GM03348 (cell line): ENCODE measurements at places on chromosomes 4 and X.

DNA sequence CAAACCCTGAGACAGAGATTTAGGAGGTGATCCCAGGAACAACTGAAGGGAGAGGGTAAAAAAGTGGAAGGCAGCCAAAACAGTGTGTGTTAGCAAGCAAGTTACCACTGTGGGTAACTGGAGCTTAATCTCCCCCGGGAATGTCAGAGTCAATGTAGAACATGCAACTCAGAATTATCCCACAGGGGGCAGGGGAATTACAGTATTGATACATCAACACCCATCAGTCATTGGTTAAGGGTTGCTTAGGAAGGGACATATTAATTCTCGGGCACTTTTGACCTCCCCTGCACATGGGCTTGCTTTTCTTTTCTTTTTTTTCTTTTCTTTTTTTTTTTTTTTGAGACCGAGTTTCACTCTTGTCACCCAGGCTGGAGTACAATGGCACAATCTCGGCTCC, 29.3 kb downstream of the CXorf58 start:
- DNase-seq = no peak

- DNase-seq = no peak
Measured at GRCh38 chr4:122997463-122998101, 75.2 kb upstream of the NUDT6 start.

- DNase-seq = peak; percentile 47
Measured at GRCh38 chr4:151641167-151641566, 119.6 kb downstream of the GATB start.

GRCh38 chrX:109812236-109812635, 79.2 kb upstream of the ACSL4 start:
- DNase-seq = no peak

- DNase-seq = no peak
Measured at GRCh38 chr4:189162888-189163287, 777.8 kb upstream of the FRG1 start.

GRCh38 chrX:140701480-140701879, 8.1 kb upstream of the LINC00632 start:
- peak; percentile 11 for DNase-seq

- DNase-seq = no peak
Measured at GRCh38 chr4:177975315-177975987, 533.2 kb upstream of the AGA start.

DNA sequence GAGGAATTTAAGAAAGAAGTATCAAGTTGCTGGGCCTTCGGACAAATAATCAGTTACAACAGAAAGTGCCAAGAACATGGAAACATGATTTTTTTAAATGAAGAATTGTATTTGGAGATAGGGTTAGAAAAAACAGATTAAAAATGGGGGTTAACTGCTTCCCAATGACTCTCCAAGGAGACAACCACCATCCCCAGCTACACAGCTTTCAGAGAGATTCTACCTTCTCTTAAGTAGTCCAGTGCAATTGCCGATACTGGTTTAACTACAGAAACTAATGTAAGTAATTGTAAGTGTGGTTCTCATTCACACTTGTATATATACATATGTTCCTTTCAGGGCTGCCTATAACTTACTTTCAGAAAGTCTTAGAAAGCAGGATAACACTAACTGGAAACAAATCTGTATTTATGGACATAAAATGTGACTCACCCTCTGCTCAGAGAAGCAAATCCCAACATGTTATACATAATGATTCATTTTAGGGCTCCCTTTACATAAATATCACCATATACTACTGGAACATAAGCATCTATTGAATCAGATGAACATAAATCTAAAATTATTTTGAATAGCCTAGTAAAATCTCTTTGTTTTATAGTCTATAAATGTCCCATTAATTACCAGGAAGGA, 248.9 kb upstream of the UGT8 start:
- DNase-seq = no peak

DNA sequence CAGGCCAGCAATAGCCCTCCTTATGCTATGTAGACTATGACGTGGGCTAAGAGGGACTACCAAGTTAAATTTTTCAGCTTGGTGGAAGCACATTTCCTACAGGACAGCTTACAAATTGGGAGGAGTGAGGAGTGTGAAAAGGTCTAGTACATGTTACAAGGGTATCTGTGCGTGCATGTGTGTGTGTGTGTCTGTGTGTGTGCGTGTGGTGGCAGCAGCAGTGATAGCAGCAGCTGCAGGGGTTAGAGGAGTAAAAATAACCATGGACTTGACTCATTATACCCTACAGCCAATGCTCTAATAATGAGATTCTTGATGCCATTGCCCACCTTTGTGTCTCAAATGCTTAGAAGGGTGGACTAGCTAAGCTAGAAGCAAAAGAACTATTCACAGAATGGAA, 88.6 kb downstream of the SLC9A7 start:
- no peak for DNase-seq

GRCh38 chr4:37858872-37859271, 32.0 kb upstream of the TBC1D1 start:
- no peak for DNase-seq

GRCh38 chr4:108431986-108432385, 188.4 kb upstream of the RPL34 start:
- no peak for DNase-seq

GRCh38 chr4:184529283-184529682, 54.9 kb upstream of the IRF2 start:
- DNase-seq = no peak

- DNase-seq = no peak
Measured at GRCh38 chrX:118272242-118272641, 73.7 kb upstream of the WDR44 start.

DNA sequence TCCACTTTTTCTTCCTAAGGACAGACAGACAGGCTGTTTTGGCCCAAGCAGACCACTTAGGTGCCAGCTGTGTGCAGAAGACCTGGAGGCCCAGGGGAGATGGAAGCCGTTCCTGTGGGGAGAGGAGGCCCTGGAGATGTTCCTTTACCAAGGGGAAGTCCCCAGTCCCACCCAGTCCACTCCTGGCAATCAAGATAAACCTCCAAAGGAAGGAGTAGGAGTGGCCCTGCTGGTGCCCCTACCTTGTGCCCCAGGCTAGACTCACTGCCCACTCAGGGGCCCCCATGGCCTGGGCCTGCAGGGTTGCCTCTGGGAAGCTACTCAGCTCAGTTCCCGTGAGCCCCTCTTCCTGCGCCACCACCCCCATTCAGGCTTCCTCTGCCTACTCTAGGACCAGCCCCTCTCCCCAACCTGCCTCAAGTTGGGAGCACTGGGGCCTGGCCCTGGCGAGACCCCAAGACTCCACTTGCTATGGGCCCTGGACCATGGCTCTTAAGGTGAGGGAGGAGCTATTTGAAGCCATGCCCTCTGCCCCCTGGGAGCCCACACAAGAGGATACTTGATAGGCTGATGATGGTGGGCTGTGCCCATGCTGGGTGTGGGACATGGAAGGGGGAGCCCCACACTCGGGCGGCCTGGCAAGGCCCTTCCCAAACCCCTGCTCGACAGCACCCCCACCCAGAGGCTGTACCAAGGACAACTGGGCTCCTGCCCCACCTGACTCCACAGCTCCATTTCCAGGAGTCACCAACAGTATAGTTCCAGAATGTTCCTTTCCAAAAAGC, 24.8 kb upstream of the RNF4 start:
- no peak for DNase-seq

GRCh38 chr4:13218326-13218958, 265.7 kb downstream of the RAB28 start:
- peak; percentile 11 for DNase-seq

DNA sequence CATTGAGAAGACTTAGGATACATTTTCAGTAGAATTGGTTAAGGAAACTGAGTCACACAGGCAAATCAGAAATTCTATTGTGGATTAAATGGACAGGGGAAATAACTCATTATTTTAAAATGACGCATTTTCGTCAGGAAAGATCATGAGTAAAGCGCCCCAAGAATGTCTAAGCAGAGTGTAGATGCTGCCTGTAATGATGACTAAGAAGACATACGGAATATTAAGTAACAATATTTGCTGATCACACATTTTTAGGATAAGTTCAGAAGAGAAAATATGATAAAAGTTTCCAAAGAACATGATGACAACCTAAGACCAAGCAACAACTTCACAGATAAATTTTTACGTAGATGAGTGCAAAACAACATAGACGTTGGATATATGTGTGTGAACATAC, 596.3 kb upstream of the TENM3 start:
- peak; percentile 27 for DNase-seq

GRCh38 chr4:38769441-38769840, 13.3 kb downstream of the TLR10 start:
- no peak for DNase-seq

DNA sequence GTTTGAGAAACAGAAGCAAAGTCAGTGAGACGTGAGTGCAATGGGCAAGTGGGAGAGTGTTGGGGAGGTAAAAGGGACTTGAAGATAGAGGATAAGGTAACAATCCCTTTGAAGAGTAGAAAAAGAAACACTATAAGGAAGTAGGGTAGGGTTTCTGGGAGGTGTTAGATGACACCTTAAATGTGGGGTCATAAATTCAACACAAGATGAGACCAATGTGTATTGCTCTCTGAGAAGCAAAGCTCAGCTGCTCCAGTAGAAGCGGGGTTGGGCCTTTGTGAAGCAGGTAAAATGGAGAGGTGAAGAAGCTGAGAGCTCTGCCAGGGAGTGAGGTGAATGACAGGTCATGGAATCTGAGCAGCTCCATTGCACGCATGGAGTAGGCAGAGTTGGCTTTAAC, 85.3 kb downstream of the REELD1 start:
- no peak for DNase-seq

- no peak for DNase-seq
Measured at GRCh38 chrX:37755025-37755424, 24.8 kb upstream of the CYBB start.

DNA sequence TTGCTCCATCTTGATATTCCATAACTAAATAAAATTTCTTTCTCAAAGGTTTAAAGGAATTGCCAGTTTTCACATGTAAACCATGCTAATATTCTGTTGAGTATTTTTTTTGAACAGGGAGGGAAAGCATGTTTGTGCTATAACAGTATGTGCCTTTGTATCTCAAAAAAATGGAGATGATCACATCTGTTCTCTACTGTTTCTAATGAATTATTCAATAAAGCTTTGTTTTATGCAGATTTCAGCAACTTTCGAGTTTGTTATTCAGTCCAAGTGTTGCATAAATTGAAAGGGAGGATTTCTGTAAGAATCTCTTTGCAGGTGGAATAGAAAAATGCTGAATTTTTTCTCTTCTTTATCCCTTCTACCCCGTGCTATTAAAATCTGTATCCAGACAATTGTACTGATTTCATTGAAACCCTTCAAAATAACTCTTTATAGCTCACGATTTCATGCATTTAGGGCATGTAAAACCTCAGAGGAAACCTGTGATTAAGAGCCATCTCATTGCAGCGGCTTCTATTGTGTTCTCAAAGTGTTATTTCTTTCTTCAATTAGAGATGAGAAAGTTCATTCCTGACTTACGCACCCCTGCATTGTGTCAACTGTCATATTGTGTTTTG, 42.1 kb downstream of the NEIL3 start:
- DNase-seq = no peak

GRCh38 chr4:96993560-96993959, 1149.7 kb downstream of the STPG2 start:
- no peak for DNase-seq

GRCh38 chr4:12770351-12770750, 713.8 kb downstream of the RAB28 start:
- DNase-seq = no peak

- no peak for DNase-seq
Measured at GRCh38 chr4:48596336-48596735, 106.3 kb downstream of the ZAR1 start.

GRCh38 chrX:155896512-155896911, 15.4 kb downstream of the VAMP7 start:
- DNase-seq = no peak

DNA sequence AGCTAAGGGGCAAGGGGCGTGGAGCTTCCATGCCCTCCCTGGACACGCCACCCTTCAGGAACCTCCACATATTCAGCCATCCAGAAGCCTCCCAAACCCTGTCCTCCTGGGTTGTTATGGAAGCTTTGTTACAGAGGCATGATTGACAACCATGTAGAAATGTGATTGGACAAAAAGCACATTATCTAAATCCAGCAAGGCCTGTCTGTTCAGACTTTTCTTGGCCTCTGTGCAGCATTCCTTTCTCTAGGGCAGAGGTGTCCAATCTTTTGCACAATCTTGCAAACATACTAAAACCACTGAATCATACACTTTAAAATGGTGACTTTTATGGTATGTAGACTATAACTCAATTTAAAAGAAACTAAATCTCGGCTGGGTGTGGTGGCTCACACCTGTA, 12.7 kb downstream of the STEEP1 start:
- no peak for DNase-seq

DNA sequence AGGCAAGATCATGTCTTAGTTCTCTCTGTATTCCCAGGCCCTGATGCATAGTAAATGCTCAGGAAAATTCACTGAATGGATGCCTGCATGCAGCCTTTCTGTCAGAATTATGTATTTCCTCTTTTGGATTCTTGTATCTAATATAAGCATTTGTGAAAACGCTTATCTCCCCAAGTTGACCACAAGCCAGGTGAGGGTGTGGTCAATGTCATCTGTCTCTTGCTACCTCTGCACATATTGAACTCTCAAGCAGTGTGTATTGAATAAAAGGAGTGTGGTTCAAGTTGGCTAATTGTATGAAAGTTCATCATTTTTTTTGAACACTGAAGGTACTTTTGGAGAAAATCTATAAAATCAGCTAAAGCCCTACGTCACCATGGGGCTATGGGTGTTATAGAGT, 84.3 kb downstream of the CNGA2 start:
- DNase-seq = no peak

GRCh38 chrX:106069048-106069447, 30.5 kb upstream of the SERPINA7 start:
- no peak for DNase-seq

GRCh38 chrX:68978255-68978654, 149.4 kb downstream of the EFNB1 start:
- DNase-seq = peak; percentile 20

- DNase-seq = no peak
Measured at GRCh38 chrX:40202456-40202855, 104.7 kb upstream of the BCOR start.
